ENCODE measurements at places on chromosomes 3 and 15.

- DNase-seq = no peak
Measured at GRCh38 chr3:72335458-72336095, 512.7 kb downstream of the SHQ1 start.

DNA sequence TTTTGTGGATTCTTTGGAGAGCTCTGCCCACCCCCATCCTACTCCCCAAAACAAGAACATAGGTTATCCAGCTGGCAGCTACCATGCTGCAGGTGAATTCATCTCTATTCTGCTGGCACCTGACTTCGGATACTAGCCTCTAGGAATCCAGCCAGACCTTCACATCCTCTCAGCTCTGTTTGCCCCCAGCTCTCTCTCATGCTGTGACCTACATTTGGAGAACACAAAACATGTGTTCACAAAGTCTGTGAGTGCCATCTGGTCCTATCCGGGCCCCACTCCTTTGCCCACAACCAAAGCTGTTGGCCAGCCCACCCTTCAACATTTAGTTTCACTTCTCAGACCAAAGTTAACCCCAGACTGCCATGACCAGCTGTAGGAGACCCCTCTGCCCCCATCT, 89.4 kb upstream of the C3orf80 start:
- DNase-seq = no peak

GRCh38 chr3:150091626-150092025, 120.9 kb upstream of the PFN2 start:
- no peak for DNase-seq

- no peak for DNase-seq
Measured at GRCh38 chr3:117063930-117064329, 354.4 kb downstream of the TUSC7 start.

DNA sequence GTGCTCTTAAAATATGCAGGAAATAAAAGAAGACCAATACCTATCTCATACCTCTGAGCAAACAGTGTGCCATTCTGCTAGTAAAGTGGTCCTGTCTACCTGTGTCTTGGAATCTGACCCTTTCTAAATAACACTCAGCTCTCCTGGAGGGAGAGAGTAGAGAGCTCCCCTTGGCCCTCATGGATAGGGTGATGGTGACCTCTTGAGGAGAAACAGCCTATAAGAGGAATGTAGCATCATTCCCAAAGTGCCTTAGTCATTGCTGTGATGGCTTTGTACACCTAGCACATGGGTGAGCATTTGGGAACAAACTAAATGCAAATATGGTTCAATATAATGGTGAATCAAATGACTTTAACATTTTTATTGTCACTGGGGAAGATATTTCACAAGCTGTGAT, 10.0 kb downstream of the SNTN start:
- DNase-seq = no peak

- no peak for DNase-seq
Measured at GRCh38 chr3:41304593-41304992, 105.3 kb downstream of the CTNNB1 start.

GRCh38 chr3:159672728-159673688, 315.6 kb upstream of the IL12A start:
- DNase-seq = no peak
